ENCODE measurements at places on chromosomes 6 and 20.
A peak's percentile ranks its signal among the peaks of the same experiment; 100 is the strongest.

DNA sequence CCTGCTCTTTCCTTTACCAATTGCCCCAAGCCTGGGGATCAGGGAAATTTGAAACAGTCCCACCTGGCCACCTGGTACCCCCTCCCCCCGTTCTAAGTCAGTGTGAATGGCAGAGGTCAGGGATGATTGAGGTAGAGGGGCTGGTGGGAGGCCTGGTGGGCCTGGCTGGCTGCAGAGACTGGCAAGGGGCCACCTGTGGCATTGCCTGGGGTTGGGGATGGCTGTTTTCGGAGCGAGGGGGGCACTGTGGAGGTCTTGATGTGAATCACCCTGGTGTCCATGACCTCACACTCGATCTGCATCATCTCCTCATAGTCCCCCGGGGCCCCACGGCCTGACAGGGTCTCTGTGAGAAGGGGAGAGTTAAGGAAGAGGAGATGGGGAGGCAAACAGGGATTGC, 6.5 kb upstream of the TNXB start:
- no peak for DNase-seq

DNA sequence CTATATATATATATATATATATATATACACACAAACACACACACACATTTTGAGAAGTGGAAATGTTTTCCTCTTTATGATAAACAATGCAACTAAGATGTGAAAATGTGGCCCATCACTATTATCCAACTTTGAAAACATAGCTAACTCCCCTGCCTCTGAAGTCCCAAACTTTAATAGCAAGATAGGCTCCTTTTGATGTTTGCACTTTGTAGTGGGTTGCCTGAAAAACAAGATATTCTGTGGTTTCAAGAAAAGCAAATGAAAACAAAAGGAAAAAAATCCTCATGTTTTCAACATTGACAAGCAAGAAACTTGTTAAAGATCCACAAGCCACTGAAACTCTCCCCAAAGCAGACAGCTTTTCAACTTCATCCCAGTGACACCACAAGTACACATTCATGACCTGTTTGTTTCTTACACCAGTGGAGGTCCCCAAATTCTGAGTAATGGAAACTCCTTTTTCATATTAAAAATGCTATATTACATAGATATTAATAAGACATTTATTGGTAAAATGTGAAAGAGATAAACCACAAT, 90.0 kb downstream of the IPCEF1 start:
- no peak for DNase-seq

DNA sequence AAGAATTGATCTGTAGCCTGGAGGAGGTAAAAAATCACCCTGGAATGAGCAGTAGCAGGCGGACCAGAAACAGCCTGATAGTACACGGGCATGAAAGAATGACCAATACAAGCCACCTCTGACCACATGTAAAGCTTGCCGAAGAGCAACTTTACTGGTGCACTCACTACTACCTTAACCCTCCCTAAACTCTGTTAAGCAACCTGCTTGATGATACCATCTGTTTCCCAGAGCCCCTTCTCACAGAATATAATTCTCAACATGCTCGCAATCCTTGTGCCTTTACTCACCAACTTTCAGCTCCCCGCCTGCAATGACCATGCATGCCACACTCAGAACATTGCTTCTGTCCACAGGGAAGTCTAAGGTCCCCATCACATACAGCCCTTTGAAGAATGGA, 296.5 kb downstream of the PKHD1 start:
- no peak for DNase-seq

GRCh38 chr6:20211037-20211940, 980 bp downstream of the MBOAT1 start:
- DNase-seq = peak; percentile 70

- peak; percentile 89 for DNase-seq
Observed at GRCh38 chr20:52190437-52191131, 995 bp downstream of the ZFP64 start.

- peak; percentile 5 for DNase-seq
Observed at GRCh38 chr6:42449917-42450476, 1.7 kb downstream of the TRERF1 start.

DNA sequence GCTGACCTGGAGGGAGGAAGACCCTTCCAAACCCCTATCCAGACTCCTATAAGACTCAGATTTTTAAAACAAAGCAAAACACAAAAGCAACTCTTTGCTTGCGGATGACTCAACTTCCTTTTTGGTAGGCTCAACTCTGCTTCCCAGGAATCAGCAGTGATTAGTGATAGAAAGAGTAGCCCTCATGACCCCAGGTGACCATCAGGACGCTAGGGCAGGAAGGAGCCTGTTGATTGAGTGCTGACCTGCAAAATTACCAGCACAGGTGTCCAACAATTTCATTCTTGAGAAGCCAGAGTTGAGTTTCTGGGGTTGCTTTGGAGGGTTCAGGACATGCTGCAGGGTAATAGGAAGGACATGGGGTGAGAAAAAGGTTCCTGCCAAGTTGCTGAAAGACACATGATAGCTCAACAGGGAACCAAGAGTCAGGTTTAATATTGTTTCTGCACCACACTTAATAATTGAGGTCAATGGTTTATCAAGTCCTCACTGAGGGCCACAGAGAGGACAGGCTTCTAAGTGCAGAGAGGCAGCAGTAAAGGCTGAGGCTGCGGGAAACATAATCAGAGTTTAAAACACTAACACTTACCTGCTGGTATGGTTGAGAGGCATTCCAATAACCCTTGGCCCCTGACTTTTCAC, 67.4 kb upstream of the BMP2 start:
- DNase-seq = no peak

DNA sequence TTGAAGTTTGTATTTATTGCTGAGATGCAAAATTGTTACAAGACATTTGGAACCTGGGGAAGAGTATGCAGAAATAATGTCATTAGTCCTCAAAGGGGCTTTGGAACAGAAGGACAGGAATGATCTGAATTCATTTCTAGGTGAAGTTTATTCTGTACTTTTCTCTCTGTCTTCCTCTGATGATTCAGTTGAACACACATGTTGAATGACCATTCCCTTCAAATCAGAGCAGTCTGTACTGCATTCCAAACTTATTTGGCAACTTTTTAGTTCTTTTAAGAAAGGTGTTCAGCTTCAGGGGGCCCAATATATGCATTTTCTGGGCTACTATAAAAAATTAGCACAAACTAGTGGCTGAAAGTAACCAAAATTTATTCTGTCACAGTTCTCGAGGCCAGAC, 213.9 kb upstream of the LAMP5 start:
- DNase-seq = no peak
